ENCODE measurements at places on chromosomes 12 and 14.
A peak's percentile ranks its signal among the peaks of the same experiment; 100 is the strongest.

GRCh38 chr14:41749429-41749828 lies 142.8 kb downstream of the LRFN5 start:
- DNase-seq: no peak

GRCh38 chr12:58640314-58640713 lies 280.0 kb downstream of the LRIG3 start:
- DNase-seq: no peak

DNA sequence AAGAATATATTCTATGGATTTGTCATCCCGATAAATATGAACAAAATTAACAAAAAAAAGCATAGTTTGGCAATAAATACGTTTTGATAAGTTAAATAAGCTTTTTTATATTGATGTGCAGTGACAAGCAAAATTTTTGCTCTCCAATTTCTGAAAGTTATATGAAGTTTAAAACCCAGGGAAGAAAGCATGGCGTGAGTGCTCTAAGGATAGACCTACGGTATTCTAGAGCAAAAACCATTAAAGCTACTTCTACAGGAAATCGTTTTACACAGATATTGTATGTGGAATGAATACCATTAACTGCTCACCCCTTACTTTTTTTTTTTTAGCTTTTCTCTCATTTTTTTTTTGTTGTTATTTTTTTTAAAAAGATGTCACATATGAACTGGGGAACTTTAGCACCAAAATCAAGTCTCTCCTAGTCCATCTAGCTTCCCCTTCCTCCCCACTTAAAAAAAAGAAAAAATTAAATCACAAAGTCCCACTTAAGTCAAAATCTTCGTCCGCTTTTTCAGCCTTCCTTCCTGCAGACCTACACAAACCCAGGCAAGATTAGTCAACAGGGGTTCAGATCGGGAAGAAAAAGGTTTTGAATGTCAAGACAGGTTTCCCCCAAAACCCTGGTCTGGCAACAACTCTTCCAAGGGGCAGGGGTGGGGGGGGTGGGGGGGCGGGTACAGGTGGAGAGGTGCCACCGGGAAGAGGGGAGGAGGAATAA lies 4.4 kb downstream of the ZFP36L1 start:
- no peak for DNase-seq

DNA sequence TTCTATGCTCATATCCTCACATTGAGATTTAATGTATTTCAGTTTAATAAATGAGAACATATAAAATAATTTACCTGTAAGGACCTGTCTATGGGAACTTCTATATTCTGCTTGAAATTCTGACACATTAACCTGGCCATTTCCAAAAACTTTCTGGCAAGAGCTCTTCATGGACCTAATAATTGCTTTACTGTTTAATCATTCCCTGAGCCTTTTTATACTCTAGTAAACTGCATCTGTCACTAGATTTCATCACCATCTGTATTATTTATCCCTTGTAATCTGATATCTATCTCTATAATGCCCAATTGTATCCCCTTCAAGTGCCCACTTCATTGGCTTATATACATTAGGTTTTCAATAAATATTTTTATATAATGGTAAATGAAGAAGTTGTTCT lies 327.7 kb downstream of the RAD51B start:
- no peak for DNase-seq

GRCh38 chr12:120055231-120056000 lies 61.1 kb downstream of the RAB35 start:
- no peak for DNase-seq

GRCh38 chr12:26853303-26854030 lies 20.5 kb upstream of the ITPR2 start:
- peak; percentile 73 for DNase-seq

Measured in activated naive CD8-positive, alpha-beta T cell treated with anti-CD3 and anti-CD28 coated beads, Interleukin-2, amount 50 U/mL, for 24 hours (primary cell).